ENCODE measurements at places on chromosomes 12 and 14.
A peak's percentile ranks its signal among the peaks of the same experiment; 100 is the strongest.

DNA sequence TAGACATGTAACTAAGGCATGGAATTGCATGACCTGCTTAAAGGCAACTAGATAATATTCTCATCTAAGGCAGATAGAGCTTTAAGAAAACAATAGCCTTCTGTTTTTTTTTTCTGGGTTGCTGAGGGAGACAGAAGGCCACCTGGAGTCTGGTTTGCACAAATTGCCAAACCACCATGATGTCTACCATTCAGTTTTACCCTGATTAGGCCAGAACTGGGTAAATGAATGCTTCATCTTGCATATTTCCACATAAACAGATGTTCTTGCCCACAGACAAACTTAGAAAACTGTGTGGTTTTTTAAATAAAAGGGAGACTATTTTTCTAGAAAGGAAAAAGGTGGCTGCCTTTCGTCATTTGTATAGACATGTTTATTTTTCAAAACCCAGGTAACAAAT, 278.7 kb upstream of the PRICKLE1 start:
- no peak for DNase-seq

DNA sequence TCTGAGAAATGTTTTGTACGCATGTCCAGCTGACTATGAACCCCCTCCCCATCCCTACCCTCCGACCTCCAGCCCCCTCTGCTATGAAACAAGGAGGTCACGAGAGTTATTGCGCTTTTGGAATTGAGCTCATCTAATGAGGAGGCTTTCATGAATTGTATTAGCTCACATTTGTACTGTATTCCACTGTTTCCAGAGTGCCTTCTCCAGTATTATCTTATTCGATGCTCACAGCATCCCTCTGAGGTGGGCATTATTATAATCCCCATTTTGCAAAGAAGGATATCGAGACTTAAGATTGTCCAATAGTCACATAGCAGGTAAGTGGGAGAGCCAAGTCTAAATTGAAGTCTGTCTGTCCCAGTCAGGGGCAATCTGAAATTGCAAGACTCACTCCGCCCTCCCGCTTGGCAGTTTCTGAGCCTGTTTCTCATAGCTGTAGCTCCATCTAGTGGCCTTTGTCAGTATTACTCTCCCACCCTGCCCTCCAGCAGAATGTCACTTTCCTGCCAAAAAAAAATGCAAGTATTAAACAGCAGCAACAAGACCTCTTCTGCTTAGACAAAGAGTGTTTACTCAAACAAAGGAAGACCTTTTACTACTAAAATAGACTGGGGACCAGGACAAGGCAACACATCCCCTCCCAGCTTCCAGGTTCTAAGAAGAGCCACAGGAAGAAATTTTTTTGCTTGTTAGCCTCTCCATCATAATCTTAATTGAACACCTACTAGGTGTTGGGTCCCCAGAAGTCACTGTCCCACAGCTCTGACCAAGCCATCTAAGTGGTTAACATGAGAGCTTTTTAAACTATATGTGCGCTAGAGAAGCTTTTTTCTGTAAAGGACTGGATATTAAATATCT, 48.6 kb upstream of the TMEM233 start:
- peak; percentile 9 for DNase-seq

DNA sequence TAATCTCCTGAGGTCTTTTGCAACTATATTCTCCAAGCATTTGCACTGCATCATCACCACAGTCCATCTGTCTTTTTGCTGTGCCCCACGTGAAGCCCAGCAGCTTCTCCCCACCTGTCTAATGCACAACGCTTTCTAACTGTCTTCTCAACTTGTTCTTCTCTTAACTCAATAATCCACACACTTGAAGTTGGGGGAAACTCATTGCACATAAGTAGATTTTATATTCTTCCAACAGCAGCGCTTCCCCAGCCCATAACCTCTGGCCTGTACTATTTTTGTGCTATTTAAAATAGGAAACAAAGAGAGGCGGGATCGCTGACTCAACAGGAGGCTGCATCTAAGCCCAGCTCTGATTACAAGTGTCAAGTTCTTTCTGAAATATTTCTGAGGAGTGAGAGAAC, 226.7 kb downstream of the GXYLT1 start:
- DNase-seq: no peak

DNA sequence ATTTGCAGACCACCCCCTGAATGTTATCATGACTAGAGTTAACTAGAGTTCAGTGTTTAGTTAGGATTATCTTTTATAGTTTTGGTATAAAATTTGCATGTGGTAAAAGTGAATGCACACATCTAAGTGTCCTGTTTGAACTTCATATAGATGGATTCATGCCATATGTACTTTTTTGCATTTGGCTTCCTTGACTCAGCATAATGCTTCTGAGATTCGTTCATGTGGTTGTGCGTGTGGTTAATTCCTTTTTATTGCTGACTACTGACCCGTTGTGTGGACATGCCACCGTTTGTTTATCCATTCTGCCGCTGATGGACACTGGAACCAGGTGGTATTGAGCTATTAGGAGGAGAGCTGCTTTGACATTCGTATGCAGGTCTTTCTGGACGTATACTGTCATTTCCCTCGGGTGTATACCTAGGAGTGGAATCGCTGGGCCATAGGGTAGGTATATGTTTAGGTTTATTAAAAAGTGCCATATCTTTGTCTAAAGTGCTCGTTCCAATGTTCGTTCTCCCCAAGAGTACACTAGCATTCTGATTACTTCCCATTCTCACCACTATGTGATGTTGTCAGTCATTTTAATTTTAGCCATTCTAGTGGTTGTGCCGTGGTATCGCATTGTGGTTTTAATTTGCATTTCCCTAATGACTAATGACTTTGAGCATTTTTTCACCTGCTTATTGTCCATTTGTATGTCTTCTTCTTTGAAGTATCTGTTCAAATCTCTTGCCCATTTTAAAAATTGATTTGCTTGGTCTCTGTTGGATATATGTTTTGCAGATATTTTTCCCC, 37.7 kb downstream of the RIN3 start:
- no peak for DNase-seq

DNA sequence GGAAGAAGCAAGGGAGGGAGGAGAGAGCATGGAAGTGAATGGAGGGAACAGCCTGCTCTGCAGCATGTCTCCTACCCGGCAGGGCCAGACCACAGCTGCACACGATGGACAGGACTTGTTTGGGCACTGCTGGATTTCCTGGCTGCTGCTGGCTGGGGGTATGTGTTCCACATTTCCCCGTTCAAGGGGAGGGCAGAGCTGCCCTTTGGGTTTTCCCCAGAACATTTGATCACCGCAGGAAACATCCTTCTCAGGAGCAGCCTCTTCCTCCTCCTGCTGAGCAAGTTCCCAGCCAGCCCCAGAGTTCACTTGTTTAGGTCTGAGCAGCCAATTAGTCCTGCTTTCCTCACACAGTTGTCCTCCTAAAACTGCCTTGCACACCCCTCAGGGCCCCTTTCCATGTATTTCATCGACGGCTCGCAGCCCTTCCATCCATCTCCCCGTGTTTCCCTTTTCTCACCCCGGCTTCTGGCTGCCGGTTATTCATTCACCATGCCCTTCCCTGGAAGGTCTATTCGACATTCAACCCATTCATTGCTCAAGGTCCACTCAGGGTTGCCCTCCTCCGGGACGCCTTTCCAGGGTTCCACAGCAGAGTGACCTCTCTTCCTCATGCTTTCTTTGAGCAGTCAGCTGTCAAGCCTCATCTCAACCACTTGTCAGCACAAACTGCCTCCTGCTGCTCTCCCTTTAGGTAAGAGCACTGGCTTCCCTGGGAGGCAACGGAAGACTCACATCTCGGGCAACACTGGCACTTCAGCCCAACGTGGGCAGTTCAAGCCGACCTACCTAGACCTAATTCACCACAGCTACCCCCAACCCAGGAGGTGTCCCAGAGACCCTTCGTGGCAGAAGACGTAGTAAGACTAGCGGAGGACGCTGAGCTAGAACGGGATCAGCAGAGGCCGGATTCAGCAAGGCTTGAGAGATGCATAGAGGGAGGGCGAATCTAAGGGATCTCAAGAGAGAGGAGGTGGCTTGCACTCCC, 20.1 kb upstream of the ANO2 start:
- no peak for DNase-seq

- DNase-seq: no peak
Observed at GRCh38 chr14:39175445-39176262, 600 bp downstream of the PNN start.

DNA sequence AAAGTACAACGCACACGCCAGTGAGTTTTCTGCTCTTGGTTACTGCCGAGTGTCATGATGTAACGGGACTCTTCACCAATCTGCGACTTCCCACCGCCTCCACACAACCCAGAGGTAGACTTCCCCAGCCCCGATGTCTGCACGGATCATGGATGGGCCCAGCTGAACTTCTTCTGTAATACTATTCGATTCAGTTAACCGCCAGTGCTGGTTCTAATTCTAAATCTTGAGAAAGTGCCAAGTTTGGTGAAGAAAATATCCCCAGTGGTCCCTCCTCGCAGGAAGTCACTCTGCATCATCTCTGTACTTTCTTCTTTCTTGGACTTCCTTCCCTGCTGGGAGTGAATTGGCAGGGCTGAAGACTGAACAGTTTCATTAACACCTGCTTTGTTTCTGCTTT, 77.6 kb upstream of the SLC35F4 start:
- no peak for DNase-seq

GRCh38 chr12:80059875-80060274, 39.5 kb upstream of the OTOGL start:
- DNase-seq: no peak

DNA sequence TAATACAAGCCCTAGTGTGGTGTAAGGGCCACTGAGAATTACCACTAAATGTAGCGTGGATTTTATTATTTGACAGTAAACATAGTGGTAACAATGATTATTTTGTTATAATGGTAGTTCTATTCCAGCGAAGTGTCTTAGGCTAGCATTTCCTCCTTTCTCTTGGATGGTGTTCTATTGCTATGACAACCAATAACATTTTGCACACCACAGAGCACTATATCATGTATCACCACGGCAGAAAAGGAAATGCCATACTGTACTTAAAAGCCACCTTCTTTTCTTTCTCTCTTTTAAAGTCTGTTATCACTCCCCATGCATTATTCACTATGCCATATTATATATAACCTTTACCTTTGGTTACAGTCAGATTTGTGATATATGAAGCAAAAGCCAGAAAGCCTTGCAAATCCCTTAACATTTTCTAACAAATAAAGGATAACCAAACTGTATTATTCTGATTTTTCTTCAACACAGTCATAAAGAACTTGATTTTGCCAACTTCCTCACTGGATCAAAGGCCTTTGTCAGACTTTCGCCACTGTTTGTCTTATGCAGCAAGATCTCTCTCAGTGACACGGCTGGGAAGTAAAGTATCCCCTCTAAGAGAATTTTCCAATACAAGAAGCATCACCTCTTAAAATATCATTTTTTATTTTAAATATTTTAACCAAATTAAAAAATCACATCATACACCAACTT, 195.8 kb downstream of the FOXN3 start:
- DNase-seq: no peak

GRCh38 chr12:27866373-27867101, 86.5 kb upstream of the MANSC4 start:
- no peak for DNase-seq

GRCh38 chr12:31599053-31599452, 8.1 kb upstream of the DENND5B start:
- DNase-seq: no peak

GRCh38 chr14:34181338-34181737, 230.5 kb upstream of the EGLN3 start:
- DNase-seq: no peak

DNA sequence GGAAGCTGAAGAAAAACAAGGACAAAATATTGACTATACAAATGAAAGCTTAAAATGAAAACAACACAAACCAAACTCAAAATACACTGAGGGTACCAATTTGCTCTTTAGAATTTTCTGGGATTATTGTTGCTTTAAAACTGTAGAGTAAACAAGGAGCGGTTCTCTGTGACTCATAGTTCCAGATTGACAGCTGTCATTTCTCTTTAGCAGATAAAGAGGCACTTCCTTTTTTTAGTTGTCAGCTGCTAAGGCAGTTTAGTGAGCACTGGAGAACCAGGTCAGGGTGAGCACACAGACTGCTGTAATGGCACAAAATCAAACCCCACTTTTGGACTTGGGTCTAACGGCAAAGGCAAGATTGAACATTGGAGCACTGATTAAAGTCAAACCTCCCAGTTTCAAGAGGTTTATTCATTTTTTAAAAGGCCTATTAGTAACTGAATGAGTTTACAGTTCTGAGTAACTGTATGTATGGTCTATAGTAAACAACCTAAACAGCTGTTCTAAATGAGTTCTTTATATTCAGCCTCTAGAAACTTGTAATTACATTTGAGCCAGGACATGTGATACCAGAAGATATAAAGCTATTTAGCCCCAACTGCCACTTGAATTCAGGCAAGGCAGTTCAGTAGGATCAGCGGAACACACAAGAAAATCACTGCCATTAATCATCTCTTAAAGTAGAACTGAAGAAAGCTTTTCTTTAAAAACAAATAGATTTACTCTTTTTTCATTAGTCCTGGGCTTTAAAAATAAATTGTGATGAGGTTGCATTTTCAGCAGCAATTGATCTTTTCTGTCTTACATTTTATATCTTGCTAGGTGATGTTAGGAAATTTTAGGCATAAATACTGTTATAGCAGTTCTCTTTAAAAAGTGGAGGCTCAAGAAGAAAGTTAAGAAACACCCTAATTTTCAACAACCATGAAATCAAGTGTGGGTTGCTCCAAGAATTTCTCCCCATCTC, 71.7 kb upstream of the PRICKLE1 start:
- DNase-seq: no peak

- no peak for DNase-seq
Observed at GRCh38 chr14:99284254-99285004, 12.4 kb upstream of the BCL11B start.

GRCh38 chr12:46470036-46470627, 97.6 kb upstream of the SLC38A2 start:
- no peak for DNase-seq

GRCh38 chr14:77186911-77187648, 5.5 kb downstream of the TMEM63C start:
- no peak for DNase-seq

DNA sequence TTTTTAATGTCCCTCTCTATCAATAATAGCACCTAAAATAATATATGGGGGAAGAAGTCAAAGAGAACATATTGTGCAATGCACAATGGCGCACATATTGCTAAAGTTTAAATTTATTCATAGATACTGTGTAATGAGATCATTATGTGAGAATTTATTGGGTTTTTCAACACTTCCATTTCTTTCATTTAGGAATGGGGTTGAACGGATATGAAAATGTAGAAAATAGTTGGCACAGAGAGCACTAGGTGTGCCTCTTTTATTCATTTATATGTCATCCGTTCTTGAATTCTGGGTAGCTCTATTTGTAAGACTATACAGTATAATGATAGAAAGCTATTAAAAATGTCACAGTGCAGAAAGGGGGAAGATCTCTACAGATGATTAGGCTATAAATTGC, 63.9 kb downstream of the ATG14 start:
- DNase-seq: no peak

GRCh38 chr14:69259527-69260189, at the start of gene GALNT16:
GALNT16 (plus strand) TSS chr14:69260158; CDS start chr14:69260291, 133 bp downstream.
- DNase-seq: no peak

DNA sequence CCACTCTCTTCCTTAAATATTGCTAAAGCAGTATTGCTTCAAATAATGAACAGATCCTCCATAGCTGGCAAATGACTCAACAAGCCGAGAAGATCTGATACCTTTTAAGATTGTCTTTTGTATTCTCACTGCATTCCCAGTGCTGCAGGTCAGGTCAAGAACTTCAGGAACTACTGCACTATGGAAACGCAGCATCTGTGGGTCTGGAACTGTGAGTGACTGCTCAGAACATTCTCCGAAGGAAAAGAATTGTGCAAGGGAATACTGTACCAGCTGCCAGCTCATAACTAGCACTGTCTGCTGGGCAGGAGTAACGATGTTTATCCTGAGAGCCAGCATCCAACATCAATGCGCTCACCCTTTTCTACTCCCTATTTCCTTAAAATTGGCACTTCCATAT, 348.0 kb upstream of the SOX5 start:
- DNase-seq: no peak

Data from BJ (cell line).